Stimulated activated CD4-positive, alpha-beta T cell treated with anti-CD3 and anti-CD28 coated beads, Interleukin-15, amount 100 ng/mL, for 1 hour (primary cell): ENCODE measurements at places on chromosomes 11 and 22.

- no peak for DNase-seq
Observed at GRCh38 chr11:8779107-8779506, 96.5 kb downstream of the RPL27A start.

DNA sequence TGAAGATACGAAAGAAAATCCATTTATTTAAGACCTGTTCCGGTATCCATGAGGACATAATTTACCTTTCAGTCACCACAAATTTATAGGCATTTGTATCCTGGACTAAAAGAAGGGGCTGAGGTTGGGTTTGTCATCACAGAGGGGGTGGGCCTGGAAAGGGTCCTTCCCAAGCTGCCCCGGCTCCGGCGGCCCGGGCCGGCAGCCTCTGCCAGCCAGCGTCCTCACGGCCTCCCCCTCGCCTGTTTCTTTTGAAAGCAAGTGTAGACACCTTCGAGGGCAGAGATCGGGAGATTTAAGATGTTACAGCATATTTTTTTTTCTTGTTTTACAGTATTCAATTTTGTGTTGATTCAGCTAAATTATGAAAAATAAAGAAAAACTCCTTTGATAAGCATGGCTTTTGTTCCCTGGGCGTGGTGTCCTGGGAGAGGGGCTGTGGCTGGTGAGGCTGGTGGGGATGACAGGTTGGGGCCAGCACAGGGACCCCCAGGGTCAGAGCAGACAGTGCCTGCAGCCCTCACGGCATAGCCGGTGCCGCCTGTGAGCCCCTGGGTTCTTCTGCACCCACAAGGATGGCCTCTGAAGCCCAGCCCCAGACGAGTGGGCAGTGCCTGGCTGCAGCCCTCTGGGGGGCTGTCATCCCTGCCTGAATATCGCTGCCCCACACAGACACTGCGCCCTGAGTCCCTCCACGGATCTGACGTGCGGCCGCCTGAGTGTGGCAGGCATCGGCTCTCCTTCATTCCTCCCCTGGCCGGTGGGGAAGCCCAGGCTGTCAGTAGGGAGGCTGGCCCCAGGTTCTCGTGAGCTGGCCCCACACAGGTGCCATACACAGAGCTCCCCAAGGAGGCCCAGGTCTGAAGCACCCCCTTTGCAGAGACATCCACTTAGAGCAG is 1075.9 kb downstream of the BRD1 start:
- no peak for DNase-seq

DNA sequence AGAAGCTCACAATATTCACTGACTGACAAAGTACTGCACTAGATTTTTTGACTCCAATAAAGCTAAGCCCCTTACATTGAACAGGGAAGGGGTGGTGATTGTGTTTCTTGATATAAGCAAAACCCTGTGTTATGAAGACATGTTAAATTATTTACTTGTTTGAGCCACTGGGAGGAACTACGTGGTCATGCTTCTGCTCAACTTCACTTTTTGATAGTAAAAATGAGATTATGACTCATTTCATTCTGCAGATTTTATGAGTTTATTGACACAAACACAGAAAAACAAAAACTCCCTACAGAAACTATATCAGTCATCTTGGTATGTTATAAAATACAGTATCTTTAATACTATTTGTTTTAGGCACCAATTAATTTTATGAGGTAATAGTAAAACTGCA is 124.7 kb downstream of the CADM1 start:
- no peak for DNase-seq

GRCh38 chr22:21003782-21004181 is 1.9 kb upstream of the THAP7 start:
- DNase-seq = no peak

DNA sequence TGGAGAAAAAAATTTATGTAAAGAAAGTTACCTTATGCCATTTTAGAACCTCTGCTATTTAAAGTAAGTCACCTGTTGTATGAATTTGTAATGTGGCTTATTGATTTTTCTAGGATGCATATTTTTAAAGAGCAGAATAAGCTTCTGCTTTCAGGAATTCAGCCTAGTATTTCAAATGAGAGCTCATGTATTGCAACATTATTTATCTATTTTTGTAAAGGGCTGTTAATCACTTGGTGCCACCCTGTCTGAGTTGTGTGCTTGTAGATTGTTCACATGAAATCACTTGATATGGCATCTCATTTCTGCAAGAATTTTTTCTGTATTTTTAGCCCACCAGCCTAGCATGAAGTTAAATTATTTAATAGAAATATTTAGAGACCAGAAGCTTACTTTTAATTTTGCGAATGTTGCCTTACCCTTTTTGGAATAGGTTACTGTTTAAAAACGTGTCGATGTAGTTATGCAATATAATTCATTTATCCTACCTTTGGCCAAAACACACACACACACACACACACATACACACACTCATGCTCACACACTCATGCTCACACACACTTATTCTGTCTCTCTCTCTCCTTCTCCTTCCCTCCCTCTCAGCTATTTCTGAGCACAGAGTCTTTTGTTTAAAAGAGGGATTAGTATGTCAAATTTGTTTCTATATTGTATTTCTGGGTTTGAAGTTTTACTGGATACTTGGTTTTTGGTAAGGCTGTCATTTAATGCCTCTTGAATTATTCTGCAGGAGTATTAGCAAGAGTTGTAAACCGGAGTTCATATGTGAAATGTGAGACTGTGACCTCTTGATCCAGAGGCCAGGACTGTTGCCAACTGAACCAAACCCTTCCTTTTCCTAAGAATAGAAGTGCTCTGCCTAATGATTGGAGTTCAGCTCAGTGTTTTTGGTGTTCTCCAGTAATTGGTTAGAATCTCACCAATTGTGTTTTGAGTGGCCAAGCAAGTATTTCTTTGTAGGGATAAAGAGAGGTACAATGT is 34.4 kb downstream of the YAP1 start:
- no peak for DNase-seq

GRCh38 chr22:32676191-32676590 is 125.3 kb upstream of the TIMP3 start:
- no peak for DNase-seq

GRCh38 chr11:96019281-96019680 is 95.4 kb upstream of the MTMR2 start:
- no peak for DNase-seq

DNA sequence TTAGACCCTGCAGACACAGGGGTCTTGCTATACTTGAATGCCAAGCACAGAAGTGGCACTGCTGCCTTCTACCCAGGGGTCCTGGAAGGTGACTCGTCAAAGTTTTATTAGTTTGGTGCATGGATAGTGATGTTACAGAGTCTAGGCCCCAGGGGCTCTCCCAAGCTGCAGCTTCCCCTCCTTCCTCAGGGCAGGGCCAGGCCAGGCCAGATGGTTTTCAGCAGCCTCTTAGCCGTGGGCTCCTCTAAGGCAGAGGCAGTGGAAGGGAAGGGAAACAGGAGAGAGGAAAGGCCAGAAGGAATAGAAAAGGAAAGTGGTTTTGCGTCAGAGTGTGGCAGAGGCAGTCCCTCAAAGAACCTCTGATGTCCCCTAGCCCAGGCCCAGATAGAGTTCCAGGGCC is 21.9 kb downstream of the ANKK1 start:
- DNase-seq = no peak

DNA sequence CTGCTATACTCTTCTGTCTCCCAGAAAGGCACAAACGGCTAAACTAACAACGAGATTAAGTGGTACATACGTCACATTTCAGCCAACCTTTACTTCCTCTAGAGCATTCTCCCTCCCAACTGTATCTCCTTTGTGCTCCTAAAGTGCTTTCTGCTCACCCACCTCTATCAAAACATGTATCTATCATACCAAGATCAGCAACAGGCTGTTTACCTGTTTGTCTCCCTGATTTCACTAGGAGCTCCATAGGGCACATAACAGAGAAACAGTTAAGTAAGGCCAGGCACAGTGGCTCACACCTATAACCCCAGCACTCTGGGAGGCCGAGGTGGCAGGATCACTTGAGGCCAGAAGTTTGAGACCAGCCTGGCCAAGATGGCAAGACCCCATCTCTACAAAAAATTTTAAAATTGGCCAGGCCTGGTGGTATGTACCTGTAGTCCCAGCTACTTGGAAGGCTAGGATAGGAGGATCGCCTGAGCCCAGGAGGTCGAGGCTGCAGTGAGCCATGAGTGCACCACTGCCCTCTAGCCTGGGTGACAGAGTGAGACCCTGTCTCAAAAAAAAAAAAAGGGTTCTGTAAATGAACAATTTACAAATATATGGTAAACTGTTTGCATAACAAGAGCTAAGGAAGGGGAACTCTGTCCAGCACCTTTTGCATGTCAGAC is 2.8 kb downstream of the NDUFC2 start:
- no peak for DNase-seq

DNA sequence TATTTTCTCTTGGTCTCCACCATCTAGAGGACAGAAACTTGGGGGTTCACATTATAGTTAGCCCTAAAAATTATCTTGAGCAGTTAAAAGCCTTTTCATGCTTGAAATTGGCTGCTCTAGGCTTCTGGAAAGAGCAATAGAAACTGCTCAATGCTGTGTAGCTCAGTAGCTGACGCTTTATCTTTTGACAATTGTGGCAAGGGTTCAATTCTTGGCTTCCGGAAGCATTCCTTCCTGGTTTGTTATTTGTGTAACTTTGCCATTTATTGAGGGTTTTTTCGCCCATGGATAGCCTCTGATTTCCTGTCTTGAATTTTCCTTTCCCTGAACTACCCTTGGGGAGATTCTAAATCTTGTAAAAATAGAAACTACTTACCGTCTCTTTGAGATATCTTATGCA is 10.3 kb upstream of the OR56A1 start:
- no peak for DNase-seq

DNA sequence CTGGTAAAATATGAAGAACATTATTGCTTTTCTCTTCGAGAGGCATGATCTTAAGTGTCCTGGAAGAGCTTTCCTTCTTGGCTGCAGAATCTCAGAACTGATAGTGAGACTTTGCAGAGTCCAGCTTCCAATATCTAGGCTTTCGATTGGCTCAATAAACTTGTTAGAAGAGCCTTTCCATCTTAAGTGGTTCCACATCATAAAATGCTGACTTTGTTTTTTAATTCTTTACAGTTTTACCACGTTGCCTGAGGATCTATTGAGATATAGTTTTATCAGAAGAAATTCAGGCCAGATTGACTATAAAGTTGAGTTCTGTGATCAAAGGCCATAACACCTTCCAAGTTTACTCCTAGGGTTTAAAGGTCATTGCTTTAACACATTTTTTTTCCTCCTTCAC is 15.6 kb upstream of the DNAJB7 start:
- no peak for DNase-seq

GRCh38 chr11:68584991-68585524 is 99.3 kb upstream of the GAL start:
- no peak for DNase-seq

GRCh38 chr11:75200051-75200450 is 40.5 kb upstream of the TPBGL start:
- DNase-seq = no peak

DNA sequence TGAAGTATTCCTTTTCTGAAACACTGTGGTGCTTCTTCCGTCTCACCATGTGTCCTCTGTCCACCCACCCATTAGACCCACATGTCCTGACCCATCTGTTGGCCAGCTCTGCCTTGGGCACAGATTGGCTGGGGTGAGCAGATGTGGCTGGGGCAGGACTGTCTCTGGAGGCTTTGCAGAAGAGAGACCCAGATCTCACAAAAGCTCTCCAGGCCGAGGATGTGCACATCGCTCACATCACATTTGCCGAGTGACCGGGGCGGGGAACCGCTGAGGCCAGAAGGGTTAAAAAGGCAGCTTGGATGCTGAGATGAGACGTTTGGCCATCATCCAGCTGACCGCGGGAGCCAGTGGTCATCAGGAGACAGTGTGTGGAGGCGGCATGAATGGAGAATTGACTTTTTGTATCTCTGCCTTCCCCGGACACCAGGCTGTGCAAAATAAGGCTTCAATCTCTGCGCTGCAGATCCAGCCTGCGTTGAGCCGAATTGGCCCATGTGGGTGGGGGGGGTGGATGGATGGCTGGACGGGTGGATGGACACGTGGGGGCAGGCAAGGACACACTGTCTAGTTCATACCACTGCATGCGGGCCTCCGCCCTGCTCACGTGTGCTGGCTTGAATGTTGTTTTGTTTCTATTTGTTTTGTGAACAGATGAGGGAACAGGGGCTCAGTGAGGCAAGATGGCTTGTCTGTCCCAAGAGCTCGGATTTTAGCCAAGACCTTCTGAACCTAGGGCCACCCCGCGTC is 6.1 kb downstream of the IFITM10 start:
- no peak for DNase-seq

- DNase-seq = no peak
Observed at GRCh38 chr11:46490666-46491065, 99.1 kb upstream of the CHRM4 start.

GRCh38 chr22:29625090-29625825 is 21.8 kb downstream of the NF2 start:
- DNase-seq = no peak

GRCh38 chr11:113448316-113448677 is 26.9 kb downstream of the DRD2 start:
- DNase-seq = no peak

DNA sequence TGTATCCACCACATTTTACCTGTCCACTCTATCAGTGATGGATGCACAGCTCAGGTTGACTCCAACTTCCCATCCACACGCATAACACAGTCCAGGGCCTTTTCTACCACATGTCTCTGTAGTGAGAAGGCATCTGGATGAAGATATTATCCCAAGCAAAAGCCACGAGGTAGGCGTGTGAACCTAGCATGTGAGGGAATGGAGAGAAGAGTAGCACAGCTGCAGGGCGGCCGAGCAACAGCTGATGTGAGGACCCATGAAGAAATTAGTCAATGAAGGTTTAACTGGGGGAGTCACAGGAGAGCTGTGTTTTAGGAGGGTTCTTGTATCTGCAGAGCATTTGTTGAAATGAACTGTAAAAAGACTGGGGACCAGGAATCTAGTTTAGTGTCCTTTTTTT is 144.6 kb upstream of the PITPNB start:
- DNase-seq = no peak

GRCh38 chr22:20438678-20439492 is 1.3 kb upstream of the SCARF2 start:
- DNase-seq = no peak

GRCh38 chr11:119319136-119319699 is 2.3 kb upstream of the MCAM start:
- no peak for DNase-seq

- DNase-seq = no peak
Observed at GRCh38 chr11:69170704-69171103, 15.0 kb downstream of the SMIM38 start.

GRCh38 chr22:27309697-27310096 is 491.9 kb downstream of the MN1 start:
- DNase-seq = no peak

GRCh38 chr11:1919391-1920127 is at the start of gene TNNT3:
TNNT3 (plus strand) TSS chr11:1919703; CDS start chr11:1922875, 3,172 bp downstream.
- no peak for DNase-seq

GRCh38 chr11:10205928-10206327 is 88.1 kb downstream of the SBF2 start:
- no peak for DNase-seq

GRCh38 chr11:23138761-23139160 is 278.5 kb upstream of the CCDC179 start:
- no peak for DNase-seq

- no peak for DNase-seq
Observed at GRCh38 chr22:49687333-49687732, 140.3 kb downstream of the BRD1 start.

- DNase-seq = no peak
Observed at GRCh38 chr22:26576026-26576680, 13.8 kb downstream of the TPST2 start.
